ENCODE measurements at places on chromosomes 2 and 18.

DNA sequence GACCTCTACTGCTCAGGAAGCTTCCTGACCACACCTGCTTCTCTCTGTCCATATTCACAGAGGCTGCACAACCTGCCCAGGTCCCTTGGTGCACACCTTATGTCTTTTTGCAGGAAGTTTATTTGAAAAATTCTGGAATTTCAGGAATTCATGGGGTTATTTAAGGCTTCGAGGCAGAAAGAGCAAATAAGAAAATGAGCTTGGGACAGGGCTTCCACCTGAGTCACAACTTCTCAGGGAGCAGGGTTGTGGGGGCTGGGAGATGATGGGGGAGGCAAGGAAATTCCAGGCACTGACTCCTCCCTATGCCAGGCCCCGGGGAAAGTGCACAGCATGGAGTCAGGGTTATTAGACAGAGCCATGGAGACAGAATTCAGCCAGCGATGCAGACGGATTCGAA lies 57.7 kb downstream of the INHBB start:
- DNase-seq = no peak

DNA sequence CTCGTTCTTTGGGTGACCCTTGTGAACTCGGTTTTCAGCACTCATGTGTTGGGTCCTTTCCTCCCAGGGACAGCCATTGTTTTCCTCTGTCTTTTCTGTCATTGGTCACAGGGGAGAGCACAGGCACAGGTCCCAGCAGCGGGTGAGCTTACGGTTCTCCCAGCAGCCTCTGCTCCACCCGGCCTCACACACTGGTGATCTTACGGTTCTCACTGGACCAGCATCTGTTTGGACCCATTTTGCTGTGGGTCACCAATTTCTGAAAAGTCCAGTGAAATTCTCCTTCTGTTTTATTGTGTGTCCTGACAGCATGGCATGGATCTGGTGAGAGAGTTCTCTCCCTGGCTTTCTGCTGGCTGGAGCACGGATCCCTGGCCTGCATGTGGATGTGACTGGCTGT lies 49.8 kb upstream of the ANKRD62 start:
- no peak for DNase-seq

DNA sequence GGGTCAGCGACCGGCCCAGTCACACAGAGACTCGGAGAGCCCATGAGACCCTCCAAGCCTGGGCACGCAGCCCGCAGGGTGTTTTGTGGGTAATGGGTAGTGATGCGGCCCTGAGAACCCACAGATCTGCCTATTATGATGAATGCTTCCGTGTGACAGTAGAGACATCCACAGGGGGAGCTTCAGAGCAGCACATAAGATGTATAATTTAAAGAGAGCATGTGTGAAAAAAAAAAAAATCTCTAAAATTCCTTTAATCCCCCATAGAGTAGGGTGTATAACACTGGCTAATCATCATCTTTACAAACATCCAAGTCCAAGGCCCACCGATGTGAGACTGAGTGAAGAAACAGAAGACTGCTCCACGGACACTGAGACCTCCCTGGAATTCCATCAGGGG lies 34.6 kb downstream of the BIN1 start:
- DNase-seq = no peak

- DNase-seq = no peak
Measured at GRCh38 chr18:27652480-27653121, 467.5 kb upstream of the CHST9 start.

- DNase-seq = no peak
Measured at GRCh38 chr2:15726321-15727057, 134.8 kb downstream of the DDX1 start.

- DNase-seq = peak; percentile 83
Measured at GRCh38 chr18:35284841-35285240, 5.2 kb downstream of the ZSCAN30 start.

Measured in NCI-H446 treated with DMSO at 0.1 percent for 48 hours (cell line).